ENCODE measurements at places on chromosomes 1 and 21.

- no peak for DNase-seq
These were observed 19.1 kb downstream of the OPTC start for GRCh38 chr1:203512848-203513584.

DNA sequence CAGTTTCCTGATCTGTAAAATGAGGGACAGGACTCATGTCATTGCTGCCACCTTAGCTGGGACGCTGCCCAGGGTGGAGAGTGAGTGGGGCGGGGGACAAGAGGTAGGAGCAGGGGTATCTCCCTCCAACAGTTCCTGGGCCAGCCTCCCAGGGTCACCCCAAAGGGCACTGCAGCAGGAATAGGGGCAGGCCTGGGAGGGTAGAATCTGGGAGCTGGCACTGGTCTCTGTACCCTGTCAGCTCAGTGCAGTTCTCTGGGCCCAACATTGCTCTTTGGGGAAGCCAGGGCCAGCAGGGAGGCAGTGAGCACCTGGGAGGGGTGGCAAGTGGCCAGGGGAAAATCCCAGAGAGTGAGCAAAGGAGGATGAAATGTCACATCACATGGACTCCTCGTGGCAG lies 55.8 kb downstream of the ELK4 start:
- DNase-seq, result no peak

DNA sequence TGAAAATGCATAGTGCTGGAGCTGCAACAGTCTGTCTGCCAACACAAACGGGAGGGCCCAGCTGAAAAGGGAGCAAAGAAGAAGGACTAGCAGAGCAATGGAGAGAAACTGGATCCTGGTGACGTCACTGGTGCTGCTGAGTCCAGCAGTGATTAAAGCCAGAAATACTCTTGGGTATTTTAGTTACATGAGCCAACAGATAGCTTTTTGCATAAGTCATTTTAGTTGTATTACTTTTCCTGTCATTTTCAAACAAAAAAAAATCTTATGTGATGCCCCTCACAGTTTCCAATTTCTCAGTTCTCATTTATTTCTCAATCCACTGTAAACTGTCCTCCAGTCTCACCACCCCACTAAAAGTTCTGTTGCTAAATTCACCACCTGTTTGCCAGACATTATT lies 38.7 kb upstream of the NEK7 start:
- no peak for DNase-seq

- no peak for DNase-seq
These were observed 4.0 kb downstream of the ABCG1 start for GRCh38 chr21:42222821-42223390.

DNA sequence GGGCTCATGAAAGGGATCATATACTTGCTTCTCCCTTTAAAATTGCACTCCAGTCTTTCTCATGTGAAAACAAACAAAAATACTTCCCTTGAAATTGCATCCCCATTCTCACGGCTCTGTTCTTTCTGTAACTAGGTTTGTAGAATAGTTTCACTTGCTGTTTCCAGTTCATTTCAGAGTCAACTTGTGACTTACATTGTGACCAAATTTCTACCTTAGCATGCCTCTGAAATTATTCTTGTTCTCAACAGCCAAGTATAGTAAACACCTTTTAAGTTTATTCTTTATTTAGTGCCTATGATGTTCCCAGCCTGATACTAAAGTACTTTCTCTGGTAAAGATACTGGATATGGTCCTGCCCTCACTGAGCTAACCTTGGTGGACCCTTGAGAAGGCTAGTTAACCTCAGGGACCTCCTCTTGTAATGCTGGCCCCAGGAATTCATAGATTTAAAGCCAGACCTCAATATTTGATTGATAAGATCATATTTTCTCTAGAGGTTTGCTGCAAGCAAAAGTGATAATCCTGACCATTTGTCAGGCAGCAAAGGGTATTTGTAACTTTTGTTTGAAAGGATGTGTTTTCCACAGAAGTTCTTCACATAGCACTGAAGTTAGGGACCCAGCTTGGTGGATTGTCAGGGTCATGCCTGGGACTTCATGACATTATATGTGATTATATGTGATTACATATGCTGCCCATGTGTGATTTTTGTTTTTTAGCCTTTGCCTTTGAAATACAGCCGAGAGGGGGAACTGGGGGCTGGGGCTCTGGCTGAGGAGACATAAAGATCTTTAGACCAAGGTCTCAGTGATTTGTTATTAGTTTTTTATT lies 29.6 kb downstream of the VANGL2 start:
- no peak for DNase-seq

DNA sequence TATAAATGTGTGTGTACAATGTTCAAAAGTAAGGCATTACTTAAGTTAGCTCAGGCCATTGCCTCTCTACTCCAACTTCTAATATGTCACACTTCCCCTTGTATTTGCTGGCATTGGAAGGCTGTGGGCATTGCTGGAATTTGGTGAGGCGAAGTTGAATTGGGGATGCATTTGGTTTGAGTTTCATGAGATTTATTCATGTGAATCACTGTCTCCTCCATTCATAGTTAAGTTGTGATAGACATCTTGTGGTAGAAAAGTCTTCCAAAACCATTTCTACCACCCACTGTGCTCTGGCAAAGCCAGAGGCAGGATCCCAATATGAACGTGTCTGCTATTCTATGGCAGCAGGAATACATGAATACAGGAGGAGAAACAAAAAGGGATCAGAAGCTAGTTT lies 397.8 kb upstream of the USP24 start:
- no peak for DNase-seq

GRCh38 chr1:154179946-154180687 lies 11.8 kb downstream of the TPM3 start:
- no peak for DNase-seq

- DNase-seq, result no peak
These were observed 9.0 kb downstream of the DBT start for GRCh38 chr1:100240631-100241030.

GRCh38 chr1:20063861-20064292 lies 6.1 kb upstream of the PLA2G5 start:
- no peak for DNase-seq

- no peak for DNase-seq
These were observed 5.1 kb downstream of the ECHDC2 start for GRCh38 chr1:52916241-52916975.

DNA sequence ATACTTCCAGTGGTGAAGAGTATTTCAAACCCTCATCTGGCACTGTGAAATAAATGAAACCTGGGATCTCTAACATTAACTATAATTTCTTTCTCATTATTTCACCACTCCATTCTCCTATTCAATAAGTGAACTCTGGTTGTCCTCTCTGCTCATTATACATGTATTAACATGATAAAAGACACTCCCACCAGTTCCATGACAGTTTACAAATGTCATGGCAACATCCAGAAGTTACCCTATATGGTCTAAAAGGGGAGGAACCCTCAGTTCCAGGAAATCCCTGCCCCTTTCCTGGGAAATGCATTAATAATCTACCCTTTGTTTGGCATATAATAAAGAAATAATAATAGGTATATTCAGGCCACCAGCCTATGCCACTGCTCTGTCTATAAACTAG lies 62.7 kb upstream of the BRINP3 start:
- no peak for DNase-seq

DNA sequence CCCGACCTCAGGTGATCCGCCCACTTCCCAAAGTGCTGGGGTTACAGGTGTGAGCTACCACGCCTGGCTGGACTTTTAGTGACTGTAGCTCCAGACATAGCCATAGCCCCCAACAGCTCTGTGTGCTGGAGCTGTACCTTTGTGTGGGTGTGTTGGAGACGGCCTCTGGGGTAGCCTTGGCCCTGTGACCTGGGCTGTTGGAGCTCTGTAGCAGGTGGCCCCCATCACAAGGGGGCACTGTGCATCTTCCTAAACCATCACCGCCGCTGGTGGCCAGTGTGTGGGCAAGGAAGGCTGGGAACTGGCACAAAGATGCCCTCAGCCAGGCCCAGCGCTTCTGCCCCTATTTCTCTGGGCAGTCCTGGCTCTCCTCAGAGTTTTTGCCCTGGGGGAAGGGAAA lies 38.4 kb upstream of the FOXO6 start:
- DNase-seq, result no peak

- no peak for DNase-seq
These were observed 673 bp downstream of the CD46 start for GRCh38 chr1:207752456-207752998.

GRCh38 chr1:60277269-60277668 lies 203.7 kb upstream of the C1orf87 start:
- no peak for DNase-seq

GRCh38 chr1:240501115-240501514 lies 110.8 kb downstream of the GREM2 start:
- no peak for DNase-seq

DNA sequence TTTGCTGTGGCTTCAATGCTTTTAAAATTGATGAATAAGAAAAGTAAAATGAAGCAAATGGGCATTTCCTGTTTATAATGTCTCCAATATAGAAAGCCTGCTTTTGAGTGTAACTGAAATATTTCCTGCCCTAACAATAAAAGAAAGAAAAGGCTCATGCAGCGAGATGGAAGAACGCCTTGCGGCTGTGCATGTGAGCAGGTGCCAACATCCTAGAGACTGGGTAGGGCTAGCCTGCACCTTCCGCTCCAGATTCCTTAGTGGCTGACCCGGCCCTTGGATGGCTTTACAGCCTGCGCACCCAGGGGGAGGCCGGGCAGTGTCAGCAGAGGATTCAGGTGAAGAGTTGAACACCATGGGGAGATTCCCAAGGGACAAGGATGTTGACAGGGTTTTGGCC lies 21.8 kb downstream of the CNIH3 start:
- DNase-seq, result no peak

- DNase-seq, result no peak
These were observed 8.9 kb downstream of the HYI start for GRCh38 chr1:43444836-43445235.

GRCh38 chr1:40899230-40899870 lies 37.2 kb upstream of the CITED4 start:
- no peak for DNase-seq

DNA sequence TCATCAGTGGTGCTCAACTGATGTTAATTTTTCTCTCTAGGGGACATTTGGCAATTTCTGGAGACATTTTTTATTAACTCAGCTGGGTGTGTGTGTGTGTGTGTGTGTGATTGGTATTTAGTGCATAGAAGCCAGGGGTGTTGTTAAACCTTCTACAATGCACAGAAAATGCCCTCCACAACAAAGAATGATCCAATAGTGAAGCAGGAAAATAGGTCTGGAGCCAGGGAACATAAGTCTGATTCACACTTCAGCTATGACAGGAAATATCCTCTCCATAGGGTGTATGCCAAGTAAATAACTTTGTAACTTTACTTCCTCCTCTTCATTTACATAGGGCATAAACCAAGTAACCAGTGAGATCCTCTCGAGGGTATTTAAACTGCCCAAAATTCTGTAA lies 25.1 kb upstream of the TMEM61 start:
- DNase-seq, result no peak

GRCh38 chr21:42614811-42615351 lies 38.5 kb upstream of the PDE9A start:
- peak; percentile 14 for DNase-seq

GRCh38 chr1:172442404-172442803 lies 1.5 kb downstream of the PIGC start:
- DNase-seq, result no peak

DNA sequence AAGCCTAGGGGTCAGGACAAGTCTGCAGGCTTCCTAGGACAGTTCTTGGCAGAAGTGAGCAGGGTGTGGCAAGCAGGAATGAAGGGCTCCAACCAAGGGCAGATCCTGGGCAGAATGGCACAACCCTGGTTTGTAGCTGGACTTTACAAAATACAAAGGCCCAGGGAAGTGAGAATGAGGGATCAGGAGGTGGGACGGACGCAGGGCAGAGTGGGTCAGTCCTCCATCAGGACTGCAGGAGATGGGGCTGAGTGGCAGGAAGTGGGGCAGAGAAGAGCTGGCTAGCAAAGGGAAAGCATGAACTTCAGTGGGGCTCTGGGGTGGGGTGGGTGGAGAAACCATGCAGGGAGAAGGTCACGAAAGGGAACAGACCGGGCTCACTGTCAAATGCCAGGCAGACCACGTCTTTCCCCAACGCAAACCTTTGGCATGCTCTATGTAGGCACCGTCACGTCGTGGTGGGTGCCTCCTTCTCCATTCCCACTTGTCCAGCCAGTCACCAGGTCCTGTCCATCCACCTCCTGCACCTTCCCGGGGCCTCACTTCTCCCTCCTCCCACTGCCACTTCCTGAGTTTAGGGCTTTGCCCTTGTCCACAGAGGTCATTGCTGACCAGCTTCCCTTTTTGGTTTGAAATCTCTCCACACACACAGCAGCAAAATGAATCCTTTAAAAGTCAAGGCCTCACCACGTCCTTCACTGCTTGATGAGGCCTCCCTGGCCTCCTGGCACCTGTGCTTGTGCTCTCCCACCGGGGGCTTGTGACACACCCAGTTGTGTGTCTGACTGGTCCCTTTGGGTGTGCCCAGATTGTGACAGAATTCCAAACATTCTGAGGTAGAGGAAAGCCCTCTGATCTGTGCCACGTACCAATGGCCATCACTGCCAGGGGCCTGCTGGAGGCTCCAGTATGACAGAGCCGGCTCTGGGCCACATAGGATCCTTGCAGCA lies 8.7 kb upstream of the CLDN19 start:
- DNase-seq, result no peak

DNA sequence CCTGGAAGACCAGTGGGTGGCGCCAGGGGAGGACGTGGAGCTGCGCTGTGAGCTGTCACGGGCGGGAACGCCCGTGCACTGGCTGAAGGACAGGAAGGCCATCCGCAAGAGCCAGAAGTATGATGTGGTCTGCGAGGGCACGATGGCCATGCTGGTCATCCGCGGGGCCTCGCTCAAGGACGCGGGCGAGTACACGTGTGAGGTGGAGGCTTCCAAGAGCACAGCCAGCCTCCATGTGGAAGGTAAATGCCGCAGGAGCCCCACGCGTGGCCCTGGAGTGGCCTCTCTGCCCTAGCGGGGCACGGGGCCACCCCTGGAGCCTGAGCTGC lies 75.2 kb downstream of the OBSCN start:
- DNase-seq, result no peak

DNA sequence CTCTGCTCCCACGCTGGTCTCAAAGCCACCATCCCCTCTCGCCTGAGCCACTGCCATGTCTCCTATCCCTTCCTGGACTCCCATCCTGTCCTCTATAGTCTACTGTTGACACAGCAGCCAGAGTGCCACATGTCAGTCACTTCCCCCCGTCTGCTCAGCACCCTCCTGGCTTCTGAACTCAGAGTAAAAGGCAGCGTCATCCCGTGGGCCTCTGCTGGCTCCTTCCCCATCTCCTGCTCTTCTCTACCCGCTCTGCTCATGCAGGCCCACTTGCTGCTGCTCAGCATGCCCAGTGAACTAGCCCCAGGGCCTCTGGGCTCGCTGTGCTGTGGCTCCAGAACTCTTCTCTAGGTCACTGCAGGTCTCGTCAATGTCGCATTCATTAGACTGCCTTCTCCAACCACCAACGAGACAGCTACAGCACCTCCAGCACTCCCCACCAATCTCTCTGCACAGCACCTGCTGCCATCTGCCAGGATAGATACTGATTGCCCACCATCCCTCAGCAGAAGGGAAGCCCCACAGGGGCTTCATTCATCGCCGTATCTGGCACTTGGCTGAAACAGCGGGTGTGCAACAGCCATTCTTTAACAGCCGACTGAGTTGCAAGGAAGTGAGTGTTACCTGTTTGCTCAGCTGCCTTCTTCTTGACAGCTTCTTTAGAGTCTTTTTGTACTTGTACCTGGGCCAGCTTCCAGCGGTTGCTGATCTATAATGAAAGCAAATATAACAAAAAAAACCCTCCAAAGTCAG lies 11.8 kb upstream of the SRM start:
- no peak for DNase-seq

GRCh38 chr1:50570066-50570468 lies 146.8 kb upstream of the DMRTA2 start:
- DNase-seq, result no peak

Measured in effector CD4-positive, alpha-beta T cell (primary cell).